Inflammatory macrophage (primary cell): ENCODE measurements at places on chromosomes 4 and X.

DNA sequence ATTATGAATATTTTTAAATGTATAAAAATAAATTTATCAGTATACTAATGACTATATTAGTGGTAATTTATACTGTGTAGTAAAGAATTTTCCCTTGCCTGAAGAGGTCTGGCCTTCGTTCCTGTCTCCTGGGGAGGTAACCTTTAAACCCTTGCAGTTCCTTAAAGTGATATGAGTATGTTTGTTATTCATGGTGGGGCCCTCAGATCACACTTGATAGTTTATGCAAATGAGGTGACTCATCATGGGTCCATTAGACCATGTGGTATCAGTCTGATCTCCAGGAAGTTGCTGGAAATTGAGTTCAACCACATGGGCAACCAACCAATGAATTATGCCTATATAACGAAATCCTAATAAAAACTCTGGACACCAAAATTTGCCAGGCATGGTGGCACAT lies 904.1 kb downstream of the RPA4 start:
- DNase-seq: no peak

- DNase-seq: peak; percentile 10
These were observed 1381.5 kb upstream of the ADGRL3 start for GRCh38 chr4:59818656-59819055.

GRCh38 chrX:29419774-29420553 lies 795.4 kb upstream of the MAGEB2 start:
- no peak for DNase-seq

- no peak for DNase-seq
These were observed 12.2 kb upstream of the FGF16 start for GRCh38 chrX:77434962-77435361.

- DNase-seq: no peak
These were observed 70.5 kb upstream of the CD99 start for GRCh38 chrX:2620576-2620975.

DNA sequence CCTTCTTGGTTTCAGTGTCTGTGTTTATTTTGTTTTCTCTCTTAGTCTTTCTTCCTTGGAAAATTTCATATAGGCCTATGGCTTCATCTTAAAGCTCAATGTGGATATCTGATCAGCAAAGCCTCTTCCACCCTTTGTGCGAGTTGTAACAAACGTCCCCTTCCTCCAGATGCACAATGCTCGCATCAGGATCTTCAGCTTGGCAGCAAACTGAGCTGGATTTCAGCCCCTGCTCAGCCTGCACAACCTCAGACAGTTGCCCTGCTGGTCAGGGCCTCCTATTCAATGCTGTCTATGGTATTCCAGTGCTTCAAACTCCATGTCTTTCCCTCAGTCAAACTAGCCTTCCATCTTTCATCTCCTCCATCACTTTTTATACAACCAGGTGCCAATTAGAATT lies 309.4 kb downstream of the ARHGAP24 start:
- DNase-seq: no peak

DNA sequence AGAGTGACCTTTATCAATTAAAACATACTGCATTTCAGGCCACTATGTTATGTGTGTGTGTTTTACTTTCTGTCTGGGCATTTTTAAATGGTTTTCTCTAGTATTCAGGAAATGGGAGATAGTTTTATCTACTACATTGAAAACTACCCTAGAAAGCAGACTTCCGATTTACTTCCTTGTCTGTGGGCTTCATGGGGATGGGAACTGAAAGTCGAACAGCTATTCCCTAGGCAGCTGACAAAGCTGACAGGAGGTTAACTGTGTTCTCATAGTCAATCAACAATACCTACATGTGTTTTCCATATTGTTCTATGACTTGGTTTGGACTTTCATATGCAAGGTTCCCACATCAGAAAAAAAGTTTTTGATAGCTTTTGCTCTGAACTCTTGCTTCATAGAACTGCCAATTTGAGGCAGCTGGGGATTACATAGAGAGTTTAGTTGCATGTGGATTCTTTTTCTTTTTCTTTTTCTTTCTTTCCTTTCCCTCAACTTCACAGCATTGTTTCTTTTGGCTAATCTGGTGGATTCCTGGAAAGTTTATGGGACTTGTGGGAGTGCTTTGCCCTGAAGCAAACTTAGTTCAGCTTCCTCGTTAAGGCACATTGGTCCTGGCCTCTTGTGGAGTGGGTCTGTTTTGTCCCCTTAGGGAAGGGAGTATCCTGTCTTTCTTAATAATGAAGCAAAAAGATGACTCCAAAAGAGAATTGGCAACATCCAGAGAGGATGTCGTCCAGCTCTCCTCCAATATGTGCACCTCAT lies 327.1 kb upstream of the GIMD1 start:
- no peak for DNase-seq

DNA sequence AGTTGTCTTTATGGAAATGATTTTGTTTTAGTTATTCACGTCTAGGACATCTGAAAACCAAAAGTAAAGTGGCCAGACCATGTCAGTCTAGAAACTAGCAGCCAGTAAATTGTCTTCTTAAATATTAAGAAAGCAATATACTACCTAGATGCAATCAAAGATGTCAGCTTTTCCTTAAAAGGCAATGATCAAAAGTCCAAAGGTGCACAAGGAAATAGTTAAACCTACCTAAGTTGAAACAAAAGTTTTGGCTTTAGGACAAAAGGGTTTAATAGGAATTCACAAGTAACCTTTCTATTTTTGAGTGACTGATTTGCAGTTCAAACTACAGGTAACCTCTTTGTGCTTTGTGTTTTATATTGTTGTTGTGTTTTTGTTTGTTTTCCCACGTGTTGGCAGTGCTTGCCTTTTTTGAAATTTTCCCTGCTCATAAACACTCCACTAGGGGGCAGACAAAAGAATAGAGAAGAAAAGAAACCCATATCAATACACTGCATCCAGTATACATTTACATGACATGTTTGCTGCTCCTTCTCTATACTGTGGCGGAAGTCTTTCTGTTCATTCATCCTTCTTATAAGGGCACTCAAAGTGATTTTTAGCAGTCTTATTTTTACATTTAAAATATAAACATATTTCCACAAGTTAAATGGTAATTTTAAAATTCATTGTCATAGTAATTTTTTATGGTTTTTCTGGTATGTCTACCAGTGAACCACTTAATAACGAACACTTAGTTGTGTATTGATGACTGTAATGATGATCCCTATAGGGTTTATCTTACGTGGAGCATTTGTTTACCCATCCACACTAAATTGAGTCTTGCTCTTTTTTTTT lies 62.7 kb downstream of the GAB1 start:
- peak; percentile 62 for DNase-seq

- DNase-seq: no peak
These were observed 118.2 kb downstream of the NAF1 start for GRCh38 chr4:163048447-163048846.

DNA sequence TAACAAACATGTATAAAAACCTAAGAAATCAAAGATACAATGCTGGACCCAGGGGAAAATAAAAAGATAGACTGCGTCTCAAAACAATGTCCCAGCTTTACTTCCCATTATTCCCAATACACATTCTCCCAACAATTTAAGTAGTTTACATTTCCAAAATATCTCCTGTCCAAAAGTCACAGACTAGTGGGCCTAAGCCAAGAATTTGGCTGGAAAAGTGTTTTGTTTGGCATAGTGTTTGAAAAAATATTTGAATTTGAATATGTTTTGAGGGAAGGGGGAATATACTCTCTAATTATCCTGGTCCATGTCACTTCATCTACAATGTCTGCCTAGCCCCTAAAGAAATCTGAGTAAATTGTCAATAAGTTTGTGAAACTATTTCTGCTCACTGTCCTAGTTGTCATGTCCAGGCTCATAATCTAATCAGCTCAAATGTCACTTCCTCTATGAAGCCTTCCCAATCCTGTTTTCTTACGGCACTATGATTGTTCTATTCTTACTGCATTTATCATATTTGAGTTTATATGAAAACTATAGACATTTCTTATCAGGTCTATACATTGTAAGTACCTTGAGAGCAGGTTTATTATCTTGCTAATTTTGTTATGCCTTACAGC lies 74.4 kb downstream of the SEC24D start:
- DNase-seq: no peak

GRCh38 chr4:2786152-2786671 lies 6.7 kb upstream of the SH3BP2 start:
- DNase-seq: no peak
